ENCODE measurements at places on chromosomes 5 and 9.

DNA sequence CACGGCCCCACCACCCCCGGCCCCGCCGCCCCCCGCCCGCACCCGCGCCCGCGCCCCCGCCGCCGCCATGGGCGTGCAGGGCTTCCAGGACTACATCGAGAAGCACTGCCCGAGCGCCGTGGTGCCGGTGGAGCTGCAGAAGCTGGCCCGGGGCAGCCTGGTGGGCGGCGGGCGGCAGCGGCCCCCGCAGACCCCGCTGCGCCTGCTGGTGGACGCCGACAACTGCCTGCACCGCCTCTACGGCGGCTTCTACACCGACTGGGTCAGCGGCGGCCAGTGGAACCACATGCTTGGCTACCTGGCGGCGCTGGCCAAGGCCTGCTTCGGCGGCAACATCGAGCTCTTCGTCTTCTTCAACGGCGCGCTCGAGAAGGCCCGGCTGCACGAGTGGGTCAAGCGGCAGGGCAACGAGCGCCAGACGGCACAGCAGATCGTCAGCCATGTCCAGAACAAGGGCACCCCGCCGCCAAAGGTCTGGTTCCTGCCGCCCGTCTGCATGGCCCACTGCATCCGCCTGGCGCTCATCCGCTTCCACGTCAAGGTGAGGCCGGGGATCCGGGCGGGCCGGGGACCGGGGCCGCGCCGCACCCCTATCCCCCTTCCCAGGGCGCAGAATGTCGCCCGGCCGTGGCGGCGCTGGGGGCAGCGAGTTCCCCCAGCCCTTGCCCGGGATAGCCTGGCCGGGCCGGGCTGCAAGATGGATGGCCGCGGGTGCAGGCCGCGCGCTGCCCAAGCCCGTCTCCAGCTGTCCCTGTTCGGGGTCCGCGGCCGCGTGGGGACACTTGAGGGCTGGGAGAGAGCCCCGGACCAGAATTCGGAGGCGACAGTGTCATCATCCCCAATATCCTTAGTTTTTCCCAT lies 594 bp downstream of the FAM120A start:
- DNase-seq = peak; percentile 19

- no peak for DNase-seq
These were observed 160.7 kb upstream of the TRPC7 start for GRCh38 chr5:136526021-136526420.

DNA sequence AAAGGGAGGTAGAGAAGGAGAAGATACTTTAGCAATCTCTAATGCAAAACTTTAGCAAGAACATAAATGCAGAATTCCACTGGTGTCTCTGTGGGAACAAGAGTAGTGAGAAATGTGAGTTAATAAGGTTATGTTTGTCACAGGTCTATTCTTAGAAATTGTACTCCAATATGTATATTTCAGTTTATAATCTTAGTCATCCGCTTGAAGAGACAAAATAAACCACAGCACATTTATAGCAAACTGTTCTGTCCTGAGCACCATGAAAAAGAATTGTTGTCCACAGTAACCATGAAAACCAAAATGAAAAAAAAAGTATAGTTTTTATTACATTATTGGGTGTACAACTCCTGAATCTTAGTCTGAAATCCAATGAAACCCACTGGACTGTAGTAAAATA lies 93.6 kb upstream of the TSLP start:
- no peak for DNase-seq

DNA sequence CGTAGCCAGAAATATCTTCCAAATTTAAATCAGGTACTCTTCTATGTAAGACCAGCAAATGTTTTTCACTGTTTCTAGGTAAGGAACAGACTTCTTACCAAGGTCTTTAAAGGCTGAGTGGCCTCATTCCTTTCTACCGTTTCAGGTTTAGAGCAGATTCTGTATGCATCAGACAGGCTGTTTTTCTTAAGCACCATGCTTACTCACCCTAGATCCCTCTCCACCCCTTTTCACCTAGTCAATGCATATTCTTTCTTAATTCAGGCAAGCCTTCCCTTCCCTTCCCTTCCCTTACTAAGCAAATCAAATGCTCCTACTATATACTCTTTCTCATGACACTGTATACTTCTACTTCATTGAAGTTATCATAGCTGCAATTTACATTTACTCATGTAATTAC lies 70.7 kb downstream of the RFX3 start:
- no peak for DNase-seq

DNA sequence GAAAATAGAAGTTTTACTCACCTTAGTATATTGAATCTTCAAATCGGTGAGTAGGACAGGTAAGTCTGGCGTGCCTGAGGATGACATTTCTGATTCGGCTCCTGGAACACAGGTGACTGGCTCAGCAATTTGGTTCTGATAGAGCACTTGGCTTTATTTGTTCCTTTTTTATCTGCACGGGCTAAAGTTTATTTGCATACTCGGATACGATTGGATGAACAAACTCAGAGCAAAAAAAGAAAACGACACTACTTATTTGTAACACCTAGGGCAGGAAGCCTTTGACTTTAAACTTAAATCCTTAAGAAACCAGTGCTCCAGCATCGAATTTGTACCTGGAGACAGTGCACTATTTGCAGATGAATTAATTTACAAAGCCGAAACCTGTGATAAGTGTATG lies at the start of gene ALDH1A1:
TSS of gene ALDH1A1 (minus strand) at position 140 of the 400 bp plus-strand sequence. CDS start at position 87, 53 bp downstream.
- DNase-seq = no peak

DNA sequence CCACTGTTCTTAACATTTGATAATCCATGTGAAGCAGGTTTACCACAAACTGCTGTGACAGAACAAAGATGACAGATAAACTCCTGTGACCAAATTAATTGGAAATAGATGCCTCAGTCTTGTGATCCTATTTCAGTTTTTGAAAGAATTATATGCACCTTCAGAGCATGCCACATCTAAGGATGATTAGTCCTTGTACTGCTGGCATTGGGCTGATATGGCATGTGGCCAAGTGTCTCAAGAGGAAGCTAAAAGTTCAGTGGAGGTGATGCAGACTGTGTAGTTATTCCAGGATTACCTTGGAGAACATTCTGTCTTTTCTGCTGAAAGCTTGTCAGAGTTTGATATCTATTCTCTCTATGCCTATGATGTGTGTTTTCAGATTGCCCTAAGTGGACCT lies 314.4 kb upstream of the EFNA5 start:
- no peak for DNase-seq

DNA sequence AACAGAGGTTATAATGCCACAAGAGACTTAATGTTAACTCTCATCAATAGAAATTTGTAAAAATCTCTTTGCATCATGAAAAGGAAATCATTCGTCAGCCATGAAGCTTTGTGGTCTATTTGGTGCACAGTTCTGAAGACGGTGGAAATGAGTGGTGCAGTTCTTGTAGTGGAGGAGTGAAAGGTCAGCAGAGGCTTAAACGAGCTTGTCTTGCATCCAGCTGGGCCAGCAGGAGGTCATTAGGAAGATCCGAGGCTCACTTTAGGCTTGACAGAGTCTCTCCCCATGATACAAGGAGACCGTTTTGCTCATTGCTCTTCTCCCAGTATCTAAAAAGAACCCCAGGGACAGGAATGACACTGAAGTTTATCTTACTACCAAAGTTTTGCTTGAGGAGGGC lies 440.8 kb downstream of the BNC2 start:
- no peak for DNase-seq

- DNase-seq = no peak
These were observed 61.7 kb upstream of the UBAC1 start for GRCh38 chr9:136022731-136023409.

GRCh38 chr5:56638061-56638621 lies 177.2 kb upstream of the MAP3K1 start:
- DNase-seq = no peak

DNA sequence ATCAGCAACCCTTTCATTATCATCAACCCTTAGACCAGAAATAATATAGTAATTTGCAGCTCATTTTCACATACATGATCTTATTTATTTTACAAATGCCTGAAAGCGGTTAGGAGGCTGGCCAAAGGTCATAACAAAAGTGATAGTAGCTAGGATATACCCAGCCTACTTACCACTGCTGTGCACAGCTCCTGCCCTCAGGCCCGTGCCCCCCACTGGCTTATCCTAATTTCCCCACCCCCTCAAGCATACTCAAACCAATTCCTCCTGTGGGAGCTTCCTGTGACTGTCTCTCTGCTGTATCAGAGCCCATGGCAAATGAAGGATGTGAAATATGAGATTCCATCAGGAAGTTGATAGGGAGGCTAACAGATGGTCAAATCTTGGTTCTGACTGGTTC lies 14.8 kb downstream of the FAM219A start:
- no peak for DNase-seq

- no peak for DNase-seq
These were observed 151.2 kb upstream of the COL5A1 start for GRCh38 chr9:134490446-134490845.

- DNase-seq = no peak
These were observed 230.6 kb downstream of the GNA14 start for GRCh38 chr9:77417566-77417965.

DNA sequence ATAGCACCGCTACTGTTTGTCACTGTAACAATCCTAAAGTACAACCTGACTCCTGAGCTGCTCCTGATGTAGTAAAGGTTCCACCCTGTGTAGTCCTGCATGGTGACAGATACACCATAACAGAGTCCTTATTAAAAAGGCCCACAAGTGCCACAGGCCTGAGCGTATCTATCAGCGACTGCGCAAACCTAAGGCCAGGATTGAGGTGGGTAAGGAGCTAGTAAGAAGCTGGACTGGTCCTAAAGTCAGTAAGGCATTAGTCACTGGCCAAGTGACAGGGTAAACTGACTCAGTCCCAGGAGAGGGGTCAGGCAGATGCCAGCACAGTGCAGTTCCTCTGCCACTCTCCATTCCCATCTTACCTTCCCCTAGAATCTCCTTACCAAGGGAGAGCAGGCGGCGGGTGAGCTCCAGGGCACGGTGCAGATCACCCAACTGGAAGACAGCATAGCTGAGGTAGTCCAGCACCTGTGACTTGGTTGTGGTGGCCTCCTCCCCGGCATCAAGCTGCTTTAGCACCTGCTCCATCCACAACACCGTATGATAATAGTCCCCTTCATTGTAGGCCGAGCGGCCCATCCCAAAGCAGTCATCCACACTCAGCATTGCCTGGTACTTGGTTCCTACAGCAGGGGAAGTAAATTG lies 17.6 kb downstream of the P4HA2 start:
- DNase-seq = no peak

- no peak for DNase-seq
These were observed 32.9 kb downstream of the OCLN start for GRCh38 chr5:69525490-69525889.

- DNase-seq = no peak
These were observed 443.1 kb downstream of the ZNF608 start for GRCh38 chr5:124303366-124303765.

GRCh38 chr9:131740898-131741297 lies 1.0 kb upstream of the RAPGEF1 start:
- no peak for DNase-seq

- DNase-seq = no peak
These were observed 281.9 kb downstream of the GAS1 start for GRCh38 chr9:86665416-86665815.

DNA sequence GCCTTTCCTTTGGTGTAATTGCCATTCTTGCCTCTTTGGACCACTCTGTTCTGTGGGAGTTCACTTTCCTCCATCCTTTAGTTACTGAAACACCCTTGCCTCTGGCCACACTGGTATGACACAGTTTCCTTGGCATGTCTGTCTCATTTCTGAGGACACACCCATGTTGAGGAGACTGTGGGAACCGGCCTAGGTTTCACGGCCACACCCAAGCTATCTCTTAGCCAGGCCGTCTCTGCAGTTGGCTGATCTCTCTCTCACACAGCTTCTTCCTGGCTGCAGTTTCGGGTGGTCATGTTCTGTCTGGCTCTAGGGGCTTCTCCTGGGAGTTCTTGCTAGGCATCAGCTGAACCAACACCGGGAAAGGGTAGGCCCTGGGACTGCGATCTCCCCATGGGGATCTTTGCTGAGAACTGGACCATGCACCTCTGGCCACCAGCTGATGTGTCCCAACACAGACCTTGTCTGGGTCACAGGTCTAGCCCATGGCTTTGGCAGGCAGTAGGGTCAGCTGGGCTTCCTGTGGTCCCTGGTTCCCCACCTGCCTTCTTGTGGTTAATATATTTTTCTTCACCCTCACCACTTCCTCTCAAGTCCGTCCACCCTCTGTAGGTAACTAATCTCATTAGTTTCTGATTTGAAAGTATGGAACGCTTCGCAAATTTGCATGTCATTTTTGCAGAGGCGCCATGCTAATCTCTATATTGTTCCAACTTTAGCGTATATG lies 24.9 kb downstream of the ARHGEF37 start:
- DNase-seq = peak; percentile 62

DNA sequence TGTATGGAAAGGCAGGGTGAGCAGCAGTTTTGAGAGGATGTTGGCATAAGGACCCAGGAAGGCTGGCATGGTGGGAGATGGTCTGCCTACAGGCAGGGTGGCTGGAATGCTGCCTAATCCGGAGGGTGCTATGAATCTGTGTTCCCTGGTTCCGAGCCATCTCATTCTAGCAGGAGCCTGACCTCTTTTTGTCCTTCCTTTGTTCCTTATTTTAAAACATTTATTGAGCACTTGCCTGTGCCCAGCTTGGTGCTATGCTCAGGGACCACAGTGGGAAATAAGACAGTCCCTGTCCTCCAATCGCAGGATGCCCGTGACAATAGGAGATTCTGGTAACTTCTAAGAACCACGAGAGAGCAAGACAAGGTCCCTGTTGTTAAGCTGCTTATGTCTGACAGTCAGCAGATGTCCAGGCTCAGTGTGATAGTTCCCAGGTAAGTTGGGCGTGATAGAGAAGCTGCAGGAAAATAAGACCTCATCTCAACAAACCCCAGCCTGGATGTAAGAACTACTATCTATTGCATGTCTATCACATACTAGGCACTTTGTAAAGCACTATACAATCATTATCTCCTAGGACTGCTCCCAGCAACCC lies 9.1 kb upstream of the ZBTB34 start:
- no peak for DNase-seq

- no peak for DNase-seq
These were observed 165.8 kb downstream of the PTPRD start for GRCh38 chr9:10447036-10447435.

GRCh38 chr5:169280286-169280685 lies 20.7 kb downstream of the SLIT3 start:
- no peak for DNase-seq

- no peak for DNase-seq
These were observed 597.3 kb upstream of the DAB2 start for GRCh38 chr5:40022057-40022456.

- DNase-seq = no peak
These were observed 33.1 kb upstream of the PPARGC1B start for GRCh38 chr5:149697001-149697400.

DNA sequence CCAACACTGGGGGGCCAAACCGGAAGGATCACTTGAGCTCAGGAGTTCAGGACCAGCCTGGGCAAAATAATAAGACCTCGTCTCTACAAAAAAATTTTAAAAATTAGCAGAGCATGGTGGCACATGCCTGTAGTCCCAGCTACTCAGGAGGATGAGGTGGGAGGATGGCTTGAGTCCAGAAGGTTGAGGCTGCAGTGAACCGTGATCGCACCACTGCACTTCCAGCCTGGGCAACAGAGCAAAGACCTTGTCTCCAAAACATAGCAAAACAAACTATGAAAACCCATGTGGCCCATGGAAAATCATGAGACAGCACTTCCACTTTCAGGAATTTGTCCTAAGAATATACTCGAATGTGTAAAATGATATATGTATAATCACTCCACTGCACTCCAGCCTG lies 6.1 kb downstream of the SETX start:
- no peak for DNase-seq

Data from GM19239 (cell line).